ENCODE measurements at places on chromosomes 16 and 17. TPM values are rescaled to one million over a fixed set of nuclear protein-coding genes. Genes with fewer than 3 reads are reported as not detected.

Gene UBE2G1
- total RNA-seq, result 104 TPM

Gene PRDM7
- not detected for total RNA-seq

Gene RNF43
- 0.33 TPM for total RNA-seq

Gene STH
- not detected for total RNA-seq

Gene PABPN1L
- not detected for total RNA-seq

Gene KREMEN2
- 16.2 TPM for total RNA-seq

Gene CCT6B
- total RNA-seq, result 3.7 TPM

Gene NSF
- 23.3 TPM for total RNA-seq

- no peak for DNase-seq
Observed at GRCh38 chr17:5362162-5362811, 57.2 kb downstream of the NUP88 start.

DNA sequence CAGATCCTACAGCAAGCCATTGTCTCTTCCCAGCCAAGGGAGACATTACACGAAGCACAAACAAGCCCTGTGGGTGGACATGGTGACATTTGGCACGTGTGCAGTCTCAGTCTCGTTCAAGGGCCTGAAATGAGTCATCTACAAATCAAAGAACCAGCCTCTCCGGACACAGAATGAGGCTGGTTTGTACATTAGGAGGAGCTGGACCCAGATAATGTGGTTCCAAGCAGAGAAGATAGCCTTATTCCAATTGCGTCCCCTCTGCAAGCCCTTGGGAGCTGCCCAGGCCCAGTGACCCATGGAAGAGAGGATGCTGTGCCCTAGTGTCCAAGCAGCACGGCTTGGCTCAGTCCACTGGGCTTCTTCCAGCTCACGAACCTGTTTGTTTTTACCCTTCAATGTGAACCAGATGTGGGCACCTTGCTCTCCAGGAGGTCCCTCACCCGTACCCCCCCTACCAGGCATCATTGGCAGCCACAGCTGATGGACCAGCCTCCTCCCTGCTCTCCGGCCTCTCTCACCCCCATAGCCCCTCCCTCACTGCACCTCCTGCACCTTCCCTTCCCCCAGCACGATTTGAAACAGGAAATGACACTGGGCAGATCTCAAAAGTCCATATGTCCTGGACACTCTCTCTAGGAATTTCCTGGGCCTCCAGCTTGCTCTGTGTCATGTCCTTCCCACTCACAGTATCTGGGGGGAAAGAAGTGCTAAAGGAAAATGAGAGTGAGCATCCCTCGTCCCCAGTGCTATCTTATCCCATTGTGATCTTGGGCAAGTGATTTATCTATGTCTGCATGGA is 26.2 kb downstream of the KPNA2 start:
- DNase-seq, result no peak

- peak; percentile 70 for DNase-seq
Observed at GRCh38 chr17:30104575-30105339, 11.9 kb upstream of the NSRP1 start.

GRCh38 chr16:1911467-1912214 is 6.6 kb downstream of the HS3ST6 start:
- no peak for DNase-seq

GRCh38 chr17:46063241-46063640 is 64.2 kb downstream of the STH start:
- DNase-seq, result no peak

DNA sequence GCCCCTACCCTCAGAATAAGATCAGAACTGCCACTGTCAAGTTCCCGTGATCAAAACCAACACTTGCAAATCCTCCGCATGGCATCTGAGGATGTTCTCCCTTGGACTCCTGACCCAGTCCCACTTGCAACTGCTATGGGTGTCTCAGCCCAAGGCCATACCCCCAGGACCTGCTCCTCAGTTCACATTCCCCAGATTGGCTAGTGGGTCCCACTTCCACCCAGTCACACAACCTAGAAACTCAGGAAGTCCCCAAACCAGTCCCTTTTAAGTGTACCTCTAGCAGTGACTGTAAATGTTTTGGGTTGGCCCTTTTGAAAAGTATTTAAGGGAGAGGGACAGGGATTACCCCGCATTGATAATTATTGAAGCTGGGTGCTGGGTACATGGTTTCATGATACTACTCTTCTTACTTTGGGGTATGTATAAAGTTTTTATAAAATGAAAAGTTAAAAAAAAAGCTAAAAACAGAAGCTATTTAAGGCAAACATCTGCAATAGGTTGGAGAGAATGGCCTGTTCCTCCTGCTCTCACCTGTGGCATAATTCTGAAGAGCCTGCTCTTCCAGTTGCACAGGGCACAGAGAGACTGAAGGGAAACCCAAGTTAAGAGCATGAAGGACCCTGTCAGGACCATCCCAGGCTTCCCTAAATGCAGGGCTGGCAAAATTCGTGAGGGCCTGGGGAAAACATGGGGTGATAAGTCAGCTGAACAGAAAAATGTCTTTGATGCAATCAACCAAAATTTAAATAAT is 42.5 kb downstream of the ERN1 start:
- peak; percentile 58 for DNase-seq

- no peak for DNase-seq
Observed at GRCh38 chr16:3878610-3879009, 1.9 kb downstream of the CREBBP start.

- peak; percentile 82 for DNase-seq
Observed at GRCh38 chr16:27769561-27770255, 219.8 kb downstream of the KATNIP start.

DNA sequence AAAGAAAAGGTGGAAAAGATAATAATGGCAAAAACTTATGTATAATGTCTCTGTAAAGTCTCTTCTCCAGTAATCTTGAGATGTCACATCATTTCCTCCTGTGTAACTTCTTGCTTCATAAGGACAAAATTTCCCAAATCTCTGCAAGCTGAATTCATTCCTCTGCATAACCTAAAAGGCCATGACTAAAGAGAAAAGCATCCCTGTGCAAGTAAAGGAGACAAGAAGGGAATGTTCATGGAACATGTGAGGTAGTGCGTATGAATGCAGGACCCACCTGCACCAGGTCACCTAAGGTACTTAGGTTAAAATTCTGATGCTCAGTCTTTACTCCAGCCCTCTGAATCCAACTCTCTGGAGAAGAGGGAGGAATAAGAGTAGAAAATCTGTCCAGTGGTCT is 46.9 kb upstream of the NLK start:
- no peak for DNase-seq

- no peak for DNase-seq
Observed at GRCh38 chr16:20853981-20854620, 46.1 kb downstream of the DCUN1D3 start.

DNA sequence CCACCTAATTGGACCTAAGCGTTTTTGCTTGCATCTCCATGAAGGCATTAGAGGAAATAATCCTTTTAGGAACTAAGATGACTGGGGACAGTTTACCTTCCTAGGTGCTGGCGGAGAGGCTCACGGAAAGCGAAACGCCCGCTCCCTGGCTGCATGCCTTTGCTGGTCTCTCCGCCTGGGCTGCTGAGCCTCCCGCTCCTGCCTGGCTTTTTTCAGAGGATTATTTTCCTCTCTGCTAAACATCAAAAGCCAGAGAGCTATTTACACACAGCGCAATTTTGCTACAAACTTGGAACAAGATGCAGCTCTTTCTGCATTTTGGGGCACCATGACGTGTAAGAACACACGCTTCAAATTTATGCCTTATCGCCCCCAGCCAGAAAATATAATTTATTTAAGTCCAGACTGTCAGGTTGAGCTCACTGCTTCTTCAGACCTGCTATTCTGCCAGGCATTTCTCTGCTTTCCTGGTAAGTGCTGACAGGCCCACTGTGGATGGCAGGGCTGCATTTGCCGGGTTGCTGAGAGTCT is 124.4 kb downstream of the SPACA3 start:
- no peak for DNase-seq

DNA sequence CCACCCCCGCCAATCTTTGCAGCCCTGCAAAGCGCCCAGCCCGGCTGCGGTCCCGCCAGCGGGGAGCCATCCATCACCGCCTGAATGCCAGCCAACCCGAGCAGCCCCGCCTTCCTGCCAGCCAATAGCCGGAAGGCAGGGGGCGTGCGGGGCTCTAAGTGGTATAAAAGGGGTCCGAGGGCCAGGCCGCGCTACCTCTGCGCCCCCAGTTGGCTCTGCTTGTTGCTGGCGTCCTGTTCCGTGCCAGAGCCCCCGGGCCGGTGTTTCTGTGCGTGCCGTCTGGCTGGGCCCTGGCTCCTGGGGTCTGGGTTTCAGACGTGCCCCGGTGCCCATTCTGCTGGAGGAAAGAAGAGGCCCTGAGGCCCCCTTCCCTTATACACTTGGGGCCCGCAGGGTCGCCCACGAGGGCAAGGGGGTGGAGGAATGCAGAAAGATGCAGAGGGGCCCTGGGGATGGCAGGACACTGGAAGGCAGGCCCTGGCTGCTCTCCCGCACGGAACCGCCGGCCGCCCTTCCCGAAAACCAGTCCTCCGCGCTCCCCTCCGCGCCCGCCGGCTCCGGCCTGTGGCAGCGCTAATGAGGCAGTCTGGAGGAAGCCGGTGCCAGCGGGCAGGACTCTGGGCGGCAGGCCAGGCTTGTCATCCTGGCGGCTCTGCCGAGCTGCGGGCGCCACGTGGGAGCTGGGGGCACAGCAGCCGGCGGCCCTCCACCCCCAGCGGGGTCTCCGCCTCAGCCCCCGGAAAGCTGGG is 14.0 kb downstream of the COPZ2 start:
- peak; percentile 72 for DNase-seq

DNA sequence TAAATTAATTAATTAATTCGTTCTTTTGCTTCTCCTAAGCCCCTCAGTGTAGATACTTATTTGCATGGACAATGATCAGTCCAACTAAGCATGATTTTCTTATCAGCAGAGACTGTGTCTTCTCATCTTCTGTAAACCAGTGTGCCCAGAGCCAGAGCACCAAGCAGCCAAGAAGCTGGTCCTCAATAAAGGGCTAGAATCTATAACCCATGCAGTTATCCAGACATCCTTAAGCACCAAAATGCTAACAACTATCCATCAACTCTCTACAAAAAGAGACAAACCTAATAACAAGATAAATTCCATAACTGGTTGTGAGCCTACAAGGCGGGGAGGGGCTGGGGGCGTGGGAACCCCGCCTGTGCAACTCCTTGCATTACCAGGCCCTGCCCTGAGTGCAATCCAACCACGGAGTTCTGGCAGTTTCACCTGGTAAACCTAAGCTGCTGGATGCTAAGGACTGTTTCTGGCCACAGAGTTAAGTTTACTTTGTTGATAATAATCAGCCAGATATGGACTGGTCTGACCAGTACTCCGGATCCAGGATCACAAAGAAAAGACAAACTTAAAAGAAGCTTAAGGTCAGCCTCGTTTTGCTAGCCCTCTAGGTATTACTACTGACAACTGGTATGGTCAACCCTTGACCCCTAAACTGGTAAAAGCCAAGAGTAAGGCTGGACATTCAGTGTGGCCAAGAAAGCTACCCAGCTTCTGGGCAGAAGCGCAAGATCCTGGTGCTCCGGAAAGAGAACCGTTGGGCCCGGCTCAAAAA is 51.5 kb downstream of the ZFHX3 start:
- DNase-seq, result peak; percentile 78

GRCh38 chr17:7883781-7884386 is 4.7 kb upstream of the CHD3 start:
- DNase-seq, result peak; percentile 57

GRCh38 chr16:73792199-73793020 is 504.2 kb upstream of the PSMD7 start:
- DNase-seq, result no peak

GRCh38 chr17:75698659-75699058 is 22.6 kb upstream of the ITGB4 start:
- DNase-seq, result no peak

DNA sequence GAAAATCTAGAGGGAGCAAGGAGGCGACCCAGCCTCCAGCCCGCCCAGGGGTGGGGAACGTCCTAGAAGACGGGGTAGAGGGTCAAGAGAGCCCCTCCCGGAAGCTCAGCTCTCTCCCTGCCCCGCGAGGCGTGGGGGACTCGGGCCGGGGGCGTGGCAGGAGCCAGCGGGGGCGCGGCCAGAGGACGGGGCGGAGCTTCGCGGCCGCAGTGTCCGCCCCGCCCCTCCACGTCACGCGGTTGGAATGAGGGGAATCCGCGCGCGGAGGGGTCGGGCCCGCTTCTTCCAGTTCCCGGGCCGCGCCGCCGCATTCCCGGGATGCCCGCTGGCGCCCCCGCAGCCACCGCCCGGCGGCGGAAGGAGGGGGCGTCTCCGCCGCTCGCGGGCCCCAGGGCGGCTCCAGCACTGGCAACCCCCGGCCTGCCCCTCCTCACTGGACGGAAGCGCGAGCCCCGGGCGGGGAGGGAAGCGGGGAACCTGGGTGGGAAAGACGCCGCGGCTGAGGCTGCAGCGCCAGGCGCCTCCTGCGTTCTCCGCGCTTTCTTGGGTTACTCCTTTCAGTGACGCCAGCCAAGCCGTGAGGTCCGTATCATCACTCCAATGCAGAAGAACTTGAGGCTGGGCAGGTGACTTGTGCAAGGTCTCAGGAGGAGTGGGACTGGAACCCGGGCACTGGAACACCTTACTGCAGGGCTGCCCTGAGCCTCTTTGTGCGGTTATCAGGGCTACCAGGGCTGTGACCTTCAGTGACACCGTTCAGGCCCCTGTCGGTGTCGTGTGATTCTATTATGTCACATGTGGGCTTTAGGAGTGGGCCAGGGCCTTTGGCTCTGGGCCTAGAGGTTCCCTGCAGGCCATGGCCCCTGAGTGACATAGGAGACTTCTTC is 4.3 kb downstream of the MYO1C start:
- peak; percentile 97 for DNase-seq

GRCh38 chr16:57348327-57348726 is 10.3 kb upstream of the CCL22 start:
- no peak for DNase-seq

- no peak for DNase-seq
Observed at GRCh38 chr17:8964801-8965393, 610 bp downstream of the PIK3R5 start.

DNA sequence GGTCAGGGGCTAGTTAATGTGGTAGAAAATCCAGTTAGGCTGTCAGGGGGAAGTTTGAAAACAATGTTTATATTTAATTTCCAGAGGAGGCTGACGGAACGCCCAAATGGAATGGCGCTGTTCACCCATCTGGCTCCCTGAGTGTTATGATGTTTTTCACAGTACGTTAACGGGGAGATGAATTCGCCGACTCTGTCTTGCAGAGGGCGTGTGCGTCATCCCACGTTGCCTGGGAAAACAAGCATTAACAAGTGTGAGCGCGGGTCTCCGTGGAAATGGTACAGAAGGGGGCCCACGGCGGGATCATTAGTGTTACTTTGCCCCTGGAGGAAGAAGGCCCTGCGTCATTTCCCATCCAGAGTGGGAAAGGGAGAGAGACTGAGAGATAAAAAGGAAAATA is 29.6 kb downstream of the RGS9 start:
- DNase-seq, result no peak

- DNase-seq, result no peak
Observed at GRCh38 chr16:80151722-80152111, 389.1 kb upstream of the DYNLRB2 start.

GRCh38 chr17:80453998-80454556 is 22.3 kb downstream of the NPTX1 start:
- DNase-seq, result no peak

- no peak for DNase-seq
Observed at GRCh38 chr16:48999044-48999443, 282.6 kb downstream of the CBLN1 start.

GRCh38 chr17:42282478-42283080 is 5.7 kb upstream of the STAT5A start:
- DNase-seq, result no peak

GRCh38 chr16:78538919-78539318 is 439.5 kb downstream of the WWOX start:
- DNase-seq, result no peak

Data from PC-9 (cell line).